HS-5 (cell line): ENCODE measurements at places on chromosomes 2 and 18.

- DNase-seq = no peak
Observed at GRCh38 chr2:172655838-172656573, 79.6 kb upstream of the RAPGEF4 start.

DNA sequence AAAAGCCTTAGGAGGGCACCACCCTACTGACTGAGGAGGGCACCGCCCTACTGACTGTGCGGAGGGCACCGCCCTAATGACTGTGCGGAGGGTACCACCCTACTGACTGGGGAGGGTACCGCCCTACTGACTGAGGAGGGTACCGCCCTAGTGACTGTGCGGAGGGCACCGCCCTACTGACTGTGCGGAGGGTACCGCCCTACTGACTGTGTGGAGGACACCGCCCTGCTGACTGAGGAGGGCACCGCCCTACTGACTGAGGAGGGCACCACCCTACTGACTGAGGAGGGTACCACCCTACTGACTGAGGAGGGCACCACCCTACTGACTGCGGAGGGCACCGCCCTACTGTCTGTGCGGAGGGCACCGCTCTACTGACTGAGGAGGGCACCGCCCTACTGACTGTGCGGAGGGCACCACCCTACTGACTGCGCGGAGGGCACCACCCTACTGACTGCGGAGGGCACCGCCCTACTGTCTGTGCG, 150.2 kb upstream of the NFATC1 start:
- peak; percentile 0 for DNase-seq

DNA sequence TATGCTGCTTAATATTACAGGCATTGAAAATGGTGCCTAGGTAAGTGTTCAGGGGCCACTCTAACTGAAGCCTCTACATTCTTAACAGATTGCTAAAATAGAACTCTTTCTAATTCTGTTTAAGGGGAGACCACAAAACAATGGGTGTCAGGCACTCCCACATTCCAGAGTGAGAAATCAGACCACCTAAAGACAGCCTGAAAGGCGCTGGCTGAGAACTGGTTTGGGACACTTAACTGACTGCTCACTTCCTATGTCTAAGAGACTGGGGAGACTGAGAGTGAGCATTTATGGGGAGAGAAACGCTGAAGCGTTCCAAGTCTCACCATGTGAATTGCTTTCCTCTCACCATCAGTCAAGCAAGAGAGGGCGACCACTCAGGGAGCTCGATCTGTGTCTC, 108.8 kb upstream of the ITGB6 start:
- DNase-seq = peak; percentile 87

- no peak for DNase-seq
Observed at GRCh38 chr2:165448406-165448805, 21.1 kb upstream of the CSRNP3 start.

DNA sequence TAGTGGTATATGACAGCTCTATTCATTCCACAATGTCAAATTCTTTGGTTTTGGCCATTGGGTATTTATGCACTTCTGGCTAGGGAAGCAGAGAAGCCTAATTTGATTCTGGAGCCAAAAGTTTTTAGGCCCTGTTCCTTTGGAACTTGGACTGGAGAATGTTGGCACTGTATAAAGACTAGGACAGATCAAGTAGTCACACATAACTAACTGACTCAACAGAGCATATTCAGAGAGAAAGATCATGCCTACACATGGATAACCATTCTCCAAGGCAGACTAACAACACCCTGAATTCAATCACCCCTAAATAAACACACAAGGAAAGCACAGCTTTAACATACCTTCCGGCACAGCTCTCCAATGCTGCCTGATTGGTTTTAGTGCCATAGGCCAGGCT, 62.9 kb downstream of the ARHGAP15 start:
- no peak for DNase-seq

DNA sequence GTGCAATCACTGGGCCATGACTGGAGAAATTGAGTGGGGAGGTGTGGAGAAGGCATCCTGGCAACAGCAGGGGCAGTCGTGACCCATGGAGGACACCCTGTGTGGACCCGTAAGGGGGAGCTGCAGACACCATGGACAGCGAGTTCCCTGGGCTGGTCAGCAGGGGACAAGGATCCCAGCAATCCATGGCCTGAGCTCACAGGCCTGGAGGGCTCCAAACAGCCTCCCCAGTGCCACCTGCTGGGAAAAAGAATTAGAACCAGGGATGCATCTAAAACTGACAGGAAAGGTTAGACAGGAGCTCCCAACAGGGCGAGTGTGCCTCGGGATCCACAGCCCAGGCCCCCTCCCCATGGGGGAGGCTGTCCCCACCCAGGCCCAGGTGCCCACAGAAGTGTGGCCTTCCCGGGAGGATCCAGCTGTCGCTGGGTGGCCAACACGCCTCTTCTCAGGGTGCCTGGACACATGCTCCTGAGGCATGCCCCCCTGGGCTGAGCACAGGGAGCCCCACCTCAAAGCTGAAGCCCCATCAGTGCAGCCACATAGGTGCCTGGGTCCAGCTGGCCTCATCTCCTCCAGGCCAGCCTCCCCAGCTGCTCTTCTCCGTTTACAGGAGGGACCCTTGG, 20.5 kb upstream of the KIF1A start:
- DNase-seq = peak; percentile 16

- no peak for DNase-seq
Observed at GRCh38 chr2:121008975-121009374, 273.3 kb downstream of the GLI2 start.

DNA sequence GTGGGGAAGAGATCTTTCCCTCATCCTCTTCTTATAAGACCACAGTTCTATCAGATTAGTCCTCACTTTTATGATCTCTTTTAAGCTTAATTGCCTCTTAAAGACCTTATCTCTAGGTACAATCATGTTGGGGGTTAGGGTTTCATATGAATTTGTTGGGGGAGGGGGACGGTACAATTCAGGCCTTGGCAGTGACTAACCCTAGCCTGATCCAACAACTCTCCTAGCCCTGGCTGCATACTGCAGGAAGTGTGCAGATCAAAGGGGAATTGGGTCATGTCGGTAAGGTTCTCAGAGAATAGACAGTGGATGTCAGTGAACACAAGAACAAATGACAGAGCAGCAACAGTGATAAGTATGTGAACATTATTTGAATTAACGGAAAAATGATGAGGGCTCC, 16.4 kb downstream of the CAPN13 start:
- DNase-seq = no peak

DNA sequence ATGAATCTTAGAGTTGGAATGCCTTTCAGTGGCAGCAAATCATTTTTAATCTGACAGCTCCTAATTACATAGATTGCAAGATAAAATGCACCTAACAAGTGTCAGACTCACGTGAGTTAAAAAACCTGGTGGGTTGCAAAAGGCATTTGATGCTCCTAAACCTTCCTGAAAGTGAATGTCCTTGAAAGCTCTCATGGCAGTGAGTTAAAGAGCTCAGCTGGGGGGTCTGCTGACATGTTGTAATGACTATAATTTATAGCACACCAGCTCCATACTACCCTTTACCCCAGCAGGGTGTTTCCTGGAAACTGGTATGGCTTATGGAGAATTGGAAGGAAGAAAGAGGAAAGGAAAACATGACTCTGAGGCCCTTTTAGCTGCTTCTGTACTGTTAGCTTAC, 91.9 kb upstream of the CAVIN2 start:
- DNase-seq = no peak

- no peak for DNase-seq
Observed at GRCh38 chr2:79453918-79454317, 58.9 kb upstream of the CTNNA2 start.

DNA sequence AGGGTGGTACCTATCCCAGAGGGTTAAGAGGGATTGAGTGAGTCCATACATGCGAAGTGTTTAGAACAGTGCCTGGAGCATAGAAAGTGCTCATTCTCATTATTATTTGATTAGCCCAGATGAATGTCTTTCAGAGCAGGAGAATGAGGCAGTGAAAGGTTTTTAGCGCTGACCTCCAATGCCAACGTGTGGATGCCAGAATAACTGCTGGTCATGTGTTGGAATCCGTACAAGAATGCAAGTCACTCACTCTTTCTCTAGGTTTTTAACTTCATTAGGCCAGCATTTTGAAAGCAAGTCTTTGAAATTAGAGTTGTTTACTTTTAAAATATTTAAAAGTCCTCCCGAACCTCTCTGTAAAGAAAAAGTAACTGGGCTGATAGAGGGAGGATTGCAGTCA, 374.2 kb downstream of the EN1 start:
- DNase-seq = no peak

DNA sequence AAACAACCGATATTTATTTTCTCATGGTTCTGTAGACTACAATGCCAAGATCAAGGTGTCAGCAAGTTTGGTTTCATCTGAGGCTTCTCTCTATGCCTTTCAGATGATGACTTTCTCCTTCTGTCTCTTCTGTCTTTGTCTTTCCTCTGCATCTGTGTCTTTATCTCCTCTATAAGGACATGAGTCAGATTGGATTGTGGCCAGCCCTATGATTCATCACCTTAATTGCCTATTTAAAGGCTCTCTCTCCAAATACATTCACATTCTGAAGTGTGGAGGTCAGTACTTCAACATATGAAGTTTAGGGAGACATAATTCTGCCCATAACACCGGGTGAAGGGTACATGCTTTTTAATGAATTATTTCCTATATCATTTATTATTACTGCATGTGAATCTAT, 71.2 kb upstream of the CNTNAP5 start:
- DNase-seq = peak; percentile 92

DNA sequence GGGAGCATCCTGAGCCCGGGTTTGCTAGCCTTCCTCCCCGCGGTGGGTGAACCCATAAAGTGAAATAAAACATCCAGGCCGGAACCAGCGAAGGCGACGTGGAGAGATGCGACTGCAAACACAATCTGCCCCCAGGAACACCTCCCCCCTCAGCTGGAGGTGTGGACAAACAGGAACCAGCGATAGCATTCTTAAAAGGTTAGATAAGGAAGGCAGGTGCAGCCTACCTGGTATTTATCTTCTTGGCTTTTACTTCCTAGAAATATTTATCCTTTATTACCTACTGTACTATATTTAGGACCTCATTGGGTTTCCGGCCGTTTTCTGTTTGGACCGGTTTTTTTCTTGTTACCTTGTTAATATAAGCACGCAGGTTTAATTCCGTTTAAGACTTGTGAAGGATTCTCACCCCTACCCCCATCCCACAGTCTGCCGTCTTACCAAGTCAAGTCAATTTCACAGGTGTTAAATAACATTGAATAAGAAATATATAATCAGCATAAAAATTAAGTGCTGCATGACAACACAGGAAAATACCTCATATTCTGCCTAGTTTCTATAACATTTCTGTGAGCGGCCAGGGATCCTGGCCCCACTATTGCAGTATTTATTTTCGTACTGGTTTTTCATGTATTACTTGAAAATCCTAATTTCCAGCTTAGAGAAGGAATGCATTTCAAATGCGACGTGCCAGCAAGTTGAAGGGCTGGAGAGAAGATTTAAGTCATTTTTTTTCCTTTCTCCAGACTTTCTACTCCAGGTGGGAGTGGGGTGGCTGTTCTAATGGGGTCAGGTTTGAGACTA, 224.0 kb upstream of the ID2 start:
- no peak for DNase-seq

- no peak for DNase-seq
Observed at GRCh38 chr18:48844271-48844670, 106.5 kb downstream of the SMAD7 start.

DNA sequence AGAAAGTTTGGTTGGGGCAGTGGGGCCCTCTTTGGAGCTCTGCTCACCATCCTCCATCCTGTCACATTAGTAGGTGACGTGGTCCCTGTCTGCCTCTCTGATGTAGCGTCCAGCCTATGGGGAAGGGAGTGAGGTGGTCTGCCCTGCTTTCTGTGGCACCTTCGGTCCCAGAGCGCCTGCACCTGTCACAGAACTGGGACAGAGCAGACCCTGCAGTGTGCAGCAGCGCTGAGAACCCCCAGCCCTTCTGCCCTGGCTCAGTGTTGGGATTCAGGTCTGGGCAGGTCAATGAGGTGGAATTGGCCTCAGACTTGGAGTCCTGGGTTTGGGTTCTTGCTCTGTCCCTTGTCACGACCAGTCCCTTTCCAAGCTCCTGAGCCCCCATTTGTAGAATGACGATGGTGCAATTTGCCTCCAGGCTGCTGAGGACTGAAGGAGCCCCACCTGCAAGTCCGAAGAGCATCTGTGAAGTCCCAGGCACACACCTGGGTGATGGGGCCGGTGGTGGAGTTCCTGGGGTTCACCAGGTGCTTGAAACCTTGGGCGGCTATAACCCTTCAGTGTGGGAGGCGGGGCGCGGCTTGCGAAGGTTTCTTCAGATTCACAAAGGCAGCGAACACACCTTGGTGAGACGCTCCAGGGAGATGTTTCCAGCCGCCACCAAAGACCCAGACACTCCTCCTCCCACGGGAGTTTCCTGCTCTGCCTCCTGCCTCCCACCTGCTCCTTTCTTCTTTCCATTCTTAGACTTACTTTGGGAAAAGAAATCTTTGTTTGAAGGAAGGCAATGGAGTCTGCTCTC, 265.4 kb upstream of the HDAC4 start:
- no peak for DNase-seq

DNA sequence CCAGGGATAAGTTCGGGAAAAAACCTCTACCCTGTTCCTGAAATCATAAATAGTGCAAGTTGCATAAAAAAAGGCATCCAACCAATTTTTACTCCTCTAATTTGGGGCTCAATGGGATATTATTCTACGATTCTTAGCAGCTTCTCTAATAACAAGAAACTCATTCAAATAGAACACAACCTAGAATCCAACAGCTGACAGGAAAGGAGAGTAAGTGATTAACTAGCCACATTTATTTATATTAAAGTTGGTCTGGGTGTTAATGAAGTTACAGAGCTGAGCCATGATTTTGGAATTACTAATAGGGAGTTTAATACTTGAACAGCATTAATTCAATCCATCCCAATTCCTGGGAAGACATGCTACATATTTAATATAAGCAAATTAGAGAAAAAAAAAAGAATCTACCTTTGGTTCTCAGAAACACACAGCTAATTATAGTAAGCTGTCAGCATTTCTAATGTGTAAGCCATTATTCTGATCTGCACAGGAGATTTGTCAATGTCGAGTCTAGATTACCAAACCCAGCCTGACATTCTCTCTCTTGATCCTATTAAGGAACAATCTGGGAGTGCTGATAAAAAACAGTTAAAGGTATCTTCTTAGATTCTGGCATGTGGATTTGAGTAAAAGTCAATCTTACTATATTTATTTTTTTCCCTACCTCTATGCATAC, 267.7 kb downstream of the NBAS start:
- no peak for DNase-seq

DNA sequence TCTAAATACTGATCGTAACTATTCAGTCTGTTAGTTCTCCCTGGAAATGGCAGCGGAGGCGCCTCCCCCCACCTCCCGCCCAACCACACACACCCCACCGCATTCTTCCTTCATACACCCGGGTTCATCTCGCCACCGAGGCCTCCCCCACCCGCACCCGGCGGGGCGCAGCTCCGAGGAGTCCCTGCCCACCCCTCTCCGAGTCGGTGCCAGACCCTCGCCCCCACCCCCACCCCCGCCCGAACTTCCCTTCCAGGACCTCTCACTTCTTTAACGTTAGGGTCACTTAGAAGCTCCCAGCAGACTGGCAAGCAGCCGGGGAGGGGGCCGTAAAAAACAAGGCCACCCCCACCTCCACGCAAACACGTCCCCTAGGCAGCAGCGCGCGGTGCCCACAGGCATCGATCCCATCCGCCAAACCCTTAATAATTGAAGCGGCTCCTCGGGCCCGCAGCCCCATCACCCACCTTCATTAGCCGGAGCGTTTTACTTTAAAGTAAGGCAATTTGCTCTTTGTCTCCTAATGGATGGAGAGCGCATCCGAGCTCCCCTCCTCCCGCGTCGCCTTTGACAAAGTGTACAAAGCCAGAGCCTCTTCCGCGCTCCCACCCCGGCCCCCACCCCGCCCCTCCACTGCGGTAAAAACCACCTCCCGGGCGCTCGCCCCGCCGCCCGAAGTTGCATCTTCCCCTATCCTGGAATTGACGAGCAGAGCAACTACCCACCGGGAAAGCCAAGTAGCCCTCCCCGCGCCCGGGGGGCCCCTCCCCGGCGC, 624 bp downstream of the ZNF516 start:
- DNase-seq = no peak

GRCh38 chr2:71530641-71531332, 77.4 kb downstream of the DYSF start:
- DNase-seq = no peak
